ENCODE measurements at places on chromosomes 7 and 10.

GRCh38 chr7:148697256-148698006, 1.3 kb upstream of the CUL1 start:
- no peak for DNase-seq

DNA sequence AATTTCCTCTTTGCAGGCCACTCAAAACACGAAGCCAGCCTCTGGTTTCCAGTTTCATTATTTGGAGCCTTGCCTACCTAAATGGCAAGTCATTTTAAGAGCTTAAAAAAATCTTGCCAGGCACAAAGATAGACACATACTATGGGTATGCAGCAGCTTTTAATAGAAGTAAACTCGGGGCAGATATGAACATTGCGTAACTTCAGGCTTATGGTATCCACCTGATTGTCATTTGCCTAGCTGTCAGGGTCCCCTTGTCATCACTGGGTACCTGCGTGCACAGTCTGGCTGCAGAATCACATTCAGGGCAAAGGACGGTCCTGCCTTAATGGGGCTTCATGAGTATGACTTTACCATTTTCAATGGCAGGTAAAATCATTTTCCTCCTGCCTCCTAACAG, 466.1 kb upstream of the NRP1 start:
- no peak for DNase-seq

DNA sequence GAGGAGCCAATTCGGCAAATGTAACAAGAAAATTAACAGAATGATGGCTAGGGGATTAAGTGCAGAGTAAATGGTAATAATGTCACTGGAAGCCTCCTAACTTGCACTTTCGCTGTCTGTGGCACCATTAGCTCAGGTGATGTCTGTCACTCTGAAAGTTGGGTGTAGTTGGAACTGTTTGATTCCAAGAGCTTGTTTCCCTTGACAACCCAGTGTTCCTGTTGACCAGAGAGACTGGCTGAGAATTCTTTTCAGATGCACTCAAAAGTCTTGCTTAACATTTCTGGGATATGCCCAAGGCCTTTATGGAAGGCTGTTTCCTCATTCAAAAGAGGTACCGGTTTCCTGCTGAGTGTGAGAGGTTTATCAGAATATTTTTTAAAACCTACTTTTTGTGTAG, 49.6 kb downstream of the PLPP4 start:
- no peak for DNase-seq

DNA sequence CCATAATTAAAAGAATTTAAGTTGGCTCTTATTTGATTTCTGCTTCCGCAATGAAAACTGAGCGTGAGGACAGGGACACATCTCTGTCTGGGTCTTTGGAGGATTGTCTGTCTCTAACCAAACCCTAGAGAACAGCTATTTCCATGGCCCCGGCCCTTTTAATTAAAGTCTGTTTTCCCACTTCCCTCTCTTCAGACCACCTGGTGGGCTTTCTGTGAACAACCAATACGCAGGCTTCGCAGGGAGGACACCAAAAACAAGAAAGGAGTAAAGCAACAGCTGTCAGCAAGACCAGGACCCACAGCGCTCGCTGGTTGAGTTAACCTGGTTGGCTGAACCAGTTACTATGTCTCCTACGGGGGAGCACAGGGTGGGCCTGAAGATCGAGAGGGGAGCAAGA, 217.1 kb upstream of the FRMD4A start:
- DNase-seq, result no peak

GRCh38 chr10:132893090-132893489, 49.3 kb downstream of the CFAP46 start:
- DNase-seq, result no peak

DNA sequence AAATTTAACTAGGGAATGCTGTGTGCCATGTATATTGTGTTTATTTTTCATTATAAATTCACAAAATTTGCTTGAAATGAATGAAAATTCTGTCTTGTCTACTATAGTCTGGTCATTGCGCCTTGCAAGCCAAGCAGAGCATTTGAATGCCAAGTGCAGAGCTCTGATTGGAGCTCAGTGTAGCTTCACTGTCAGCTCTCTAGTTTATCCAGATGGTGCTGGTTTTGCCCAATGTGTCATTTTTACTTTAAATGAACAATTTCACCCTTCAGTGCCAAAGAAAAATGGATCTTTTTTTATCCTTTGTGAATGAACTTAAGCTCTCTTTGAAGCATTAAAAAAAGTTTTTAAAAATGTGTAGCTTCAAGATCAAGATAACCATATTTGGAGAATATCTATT, 225.6 kb upstream of the CACNA2D1 start:
- no peak for DNase-seq

DNA sequence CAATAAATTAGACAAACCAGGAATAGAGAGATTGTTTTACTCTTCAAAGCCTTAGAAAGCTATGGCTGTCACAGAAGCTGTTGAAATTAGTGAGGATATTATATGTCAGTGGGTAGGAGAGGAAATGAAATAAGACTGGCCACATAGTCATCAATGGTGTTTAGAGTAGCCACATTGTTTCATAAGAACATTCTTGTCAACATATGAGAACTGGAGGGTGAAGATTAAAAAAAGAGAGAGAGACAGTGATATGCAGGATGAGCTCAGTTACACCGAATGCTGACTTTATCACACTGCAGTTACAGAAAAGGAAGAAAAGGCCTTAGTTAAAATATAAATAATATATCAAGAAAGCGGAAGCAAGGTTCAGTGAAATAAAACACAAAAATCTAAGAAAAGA, 412.0 kb downstream of the CNTNAP2 start:
- no peak for DNase-seq

DNA sequence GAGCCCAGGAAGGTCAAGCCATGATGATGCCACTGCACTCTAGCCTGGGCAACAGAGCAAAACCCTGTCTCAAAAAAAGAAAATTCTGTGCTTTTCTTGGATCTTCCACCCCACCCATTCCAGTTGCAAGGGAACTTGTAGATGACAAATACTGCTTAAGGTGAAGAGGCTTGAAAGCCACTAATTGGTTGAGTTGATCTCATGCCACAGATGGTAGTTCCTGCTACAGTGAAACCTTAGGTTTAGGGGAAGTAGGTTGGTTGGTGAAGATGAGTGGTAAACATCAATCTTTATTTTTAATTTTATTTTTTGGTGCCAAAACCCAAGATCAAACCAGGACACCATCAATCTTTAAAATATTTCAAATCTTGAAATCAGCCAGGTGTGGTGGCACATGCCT, 2.9 kb upstream of the GDI2 start:
- DNase-seq, result no peak

- no peak for DNase-seq
These were observed 184.4 kb downstream of the PTPRN2 start for GRCh38 chr7:158403013-158403821.

- no peak for DNase-seq
These were observed 95.2 kb downstream of the PRPF18 start for GRCh38 chr10:13681960-13682359.

DNA sequence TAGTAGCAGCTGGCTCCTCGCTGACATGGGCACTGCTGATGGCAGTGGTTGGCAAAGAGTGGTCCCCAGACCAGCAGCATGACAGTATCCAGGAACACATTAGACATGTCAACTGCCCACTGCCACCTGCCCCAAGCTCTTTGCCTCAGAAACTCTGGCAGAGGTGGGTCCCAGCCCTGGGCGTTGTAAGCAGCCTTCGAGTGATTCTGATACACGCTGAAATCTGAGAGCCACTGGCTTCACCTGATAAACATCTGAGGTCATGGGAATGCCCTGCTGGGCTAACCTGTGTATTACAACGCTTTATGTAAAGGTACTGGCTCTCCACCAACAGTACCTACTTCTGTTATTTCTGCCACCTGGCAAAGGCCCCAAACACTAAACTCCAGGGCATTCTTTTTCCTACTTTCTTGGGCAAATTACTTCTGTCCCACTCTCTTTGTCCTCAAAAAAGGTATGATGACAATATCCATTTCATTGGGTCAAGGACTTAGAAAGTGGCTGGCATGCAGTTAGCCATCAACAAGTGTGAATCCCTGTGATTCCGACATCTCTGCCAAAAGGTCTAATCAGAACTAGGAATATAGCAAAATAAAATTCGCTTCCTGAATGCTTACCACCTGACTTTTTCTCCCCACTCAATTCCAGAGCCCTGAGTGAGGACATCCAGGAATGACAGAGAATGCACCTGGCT, 9.2 kb downstream of the SGMS1 start:
- DNase-seq, result peak; percentile 49

DNA sequence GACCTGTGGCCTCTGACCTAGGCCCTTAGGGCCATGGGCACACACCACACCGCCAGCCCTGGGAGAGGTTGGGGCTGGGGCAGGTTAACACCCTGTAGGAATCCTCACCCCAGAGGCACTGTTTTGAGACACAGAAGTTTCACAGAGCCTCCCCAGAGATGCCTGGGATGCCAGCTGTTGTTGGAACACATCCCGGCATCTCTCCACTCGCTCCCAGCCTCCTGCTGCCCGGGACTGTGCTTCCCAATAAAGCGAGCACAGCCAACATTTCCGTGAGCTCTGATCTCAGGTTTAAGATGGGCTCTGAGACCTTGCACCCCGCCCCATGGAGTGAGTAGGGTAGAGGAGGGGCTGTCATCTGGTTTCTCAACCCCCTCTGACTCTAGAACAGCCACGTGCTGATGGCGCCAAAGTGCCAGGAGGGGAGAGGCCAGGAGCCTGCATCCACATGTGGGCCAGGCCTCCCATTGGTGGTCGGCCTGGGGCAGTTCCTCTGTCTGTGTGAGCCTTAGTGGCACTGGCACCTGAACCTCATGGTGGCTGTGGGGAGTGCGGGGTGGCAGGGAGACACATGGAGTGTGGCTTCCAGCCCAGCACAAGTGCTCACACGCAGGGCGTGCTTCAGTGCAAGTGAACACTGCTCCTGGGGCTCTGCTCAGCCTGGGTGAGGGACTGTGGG, 54.7 kb downstream of the RASGEF1A start:
- no peak for DNase-seq

GRCh38 chr7:71770269-71770907, 638.4 kb downstream of the GALNT17 start:
- DNase-seq, result no peak

- no peak for DNase-seq
These were observed 20.9 kb upstream of the PPA1 start for GRCh38 chr10:70253878-70254765.

DNA sequence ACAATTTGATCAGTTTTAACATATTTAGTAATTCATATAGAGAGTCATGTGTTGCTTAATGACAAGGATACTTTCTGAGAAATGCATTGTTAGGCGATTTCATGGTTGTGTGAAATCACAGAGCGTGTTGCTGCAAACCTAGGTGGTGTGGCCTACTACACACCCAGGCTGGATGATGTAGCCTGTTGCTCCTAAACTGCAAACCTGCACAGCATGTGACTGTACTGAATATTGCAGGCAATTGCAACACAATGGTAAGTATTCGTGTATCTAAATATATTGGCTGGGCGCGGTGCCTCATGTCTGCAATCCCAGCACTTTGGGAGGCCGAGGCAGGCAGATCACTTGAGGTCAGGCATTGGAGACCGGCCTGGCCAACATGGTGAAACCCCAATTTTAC, 73.7 kb upstream of the BAIAP2L1 start:
- DNase-seq, result no peak

GRCh38 chr7:101112233-101112632, 14.7 kb upstream of the SERPINE1 start:
- DNase-seq, result no peak

GRCh38 chr10:117544004-117544701, 1.6 kb downstream of the EMX2 start:
- DNase-seq, result no peak

- no peak for DNase-seq
These were observed 28.8 kb downstream of the CLIP2 start for GRCh38 chr7:74318043-74318442.

DNA sequence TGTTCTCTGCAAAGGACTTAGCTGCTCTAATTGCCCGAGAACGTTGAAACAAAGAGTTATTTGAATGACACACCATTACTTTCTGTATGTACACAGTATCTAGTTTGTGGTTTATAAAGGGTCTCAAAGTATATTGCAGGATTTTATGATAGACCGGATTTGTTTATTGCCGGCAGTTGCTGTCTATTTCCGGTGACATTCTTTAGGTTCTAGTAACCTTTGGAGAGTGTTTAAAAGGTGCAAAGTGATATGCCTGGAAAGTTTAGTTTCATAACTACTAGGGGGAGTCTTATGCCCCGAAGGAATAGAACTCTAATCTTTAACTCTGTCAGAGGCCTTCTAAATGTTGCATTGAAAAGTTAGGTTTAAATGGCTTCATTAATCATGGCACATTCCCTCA, 63.8 kb downstream of the PAPSS2 start:
- no peak for DNase-seq

DNA sequence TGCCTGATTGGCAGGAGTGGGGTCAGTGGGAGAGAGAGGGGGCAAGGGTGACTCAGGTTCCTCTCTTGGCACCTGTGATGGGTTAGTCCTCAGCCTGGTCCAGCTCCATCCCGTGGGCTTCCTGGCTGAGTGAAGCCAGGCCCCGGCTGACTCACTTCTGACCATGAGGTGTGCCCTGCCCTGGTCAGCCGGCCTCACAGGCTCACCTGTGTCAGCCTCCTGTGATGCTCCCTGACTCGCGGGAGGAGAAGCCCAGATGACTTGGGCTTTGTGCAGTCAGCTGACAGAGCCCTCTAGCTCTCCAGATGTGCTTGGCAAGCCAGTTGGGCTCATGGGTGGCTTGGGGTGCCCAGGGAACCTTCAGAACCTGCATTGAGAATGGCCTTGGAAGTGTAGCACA, 16.0 kb upstream of the PPIF start:
- DNase-seq, result no peak

- no peak for DNase-seq
These were observed 92.8 kb downstream of the ST7 start for GRCh38 chr7:117045927-117046710.

DNA sequence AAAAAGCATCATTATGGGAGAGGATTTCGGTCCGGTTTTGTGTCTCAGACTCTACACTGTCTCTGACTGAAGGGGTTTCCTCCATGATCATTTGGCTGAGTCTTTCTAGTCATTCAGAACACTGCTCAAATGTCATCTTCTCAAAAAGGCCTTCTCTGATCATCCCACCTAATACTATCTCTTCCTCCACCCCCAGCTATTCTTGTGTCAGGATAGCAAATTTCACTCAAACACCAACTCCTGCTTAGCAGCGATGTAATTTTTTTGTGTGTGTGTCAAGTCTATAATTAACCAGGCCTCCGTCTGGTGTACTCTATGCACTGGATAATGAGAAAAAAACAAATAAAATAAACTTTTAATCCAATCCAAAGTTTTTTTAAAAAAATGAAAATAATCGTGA, 200.4 kb downstream of the KCND2 start:
- no peak for DNase-seq

DNA sequence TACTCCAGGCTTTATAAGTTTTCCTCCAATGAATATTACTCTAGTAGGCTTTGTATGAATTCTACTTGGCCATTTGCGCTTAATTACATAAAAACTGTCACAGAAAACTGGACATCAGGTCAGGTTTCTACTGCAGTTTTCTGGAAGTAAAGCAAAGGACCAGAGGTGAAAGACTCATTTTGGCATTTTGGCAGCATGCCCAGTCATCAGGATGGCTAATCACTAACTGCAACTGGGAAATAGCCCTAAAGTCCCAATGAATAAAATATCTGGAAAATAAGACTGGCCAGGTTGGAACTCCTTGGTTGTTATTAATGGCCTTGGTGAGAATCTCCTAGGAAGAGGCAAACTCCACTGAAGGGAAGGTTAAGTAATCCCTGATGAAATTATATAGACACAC, 75.5 kb downstream of the COPG2 start:
- no peak for DNase-seq
